Eye (tissue), 1 donor: ENCODE measurements at places on chromosomes 12 and 14.
A peak's percentile ranks its signal among the peaks of the same experiment; 100 is the strongest.

DNA sequence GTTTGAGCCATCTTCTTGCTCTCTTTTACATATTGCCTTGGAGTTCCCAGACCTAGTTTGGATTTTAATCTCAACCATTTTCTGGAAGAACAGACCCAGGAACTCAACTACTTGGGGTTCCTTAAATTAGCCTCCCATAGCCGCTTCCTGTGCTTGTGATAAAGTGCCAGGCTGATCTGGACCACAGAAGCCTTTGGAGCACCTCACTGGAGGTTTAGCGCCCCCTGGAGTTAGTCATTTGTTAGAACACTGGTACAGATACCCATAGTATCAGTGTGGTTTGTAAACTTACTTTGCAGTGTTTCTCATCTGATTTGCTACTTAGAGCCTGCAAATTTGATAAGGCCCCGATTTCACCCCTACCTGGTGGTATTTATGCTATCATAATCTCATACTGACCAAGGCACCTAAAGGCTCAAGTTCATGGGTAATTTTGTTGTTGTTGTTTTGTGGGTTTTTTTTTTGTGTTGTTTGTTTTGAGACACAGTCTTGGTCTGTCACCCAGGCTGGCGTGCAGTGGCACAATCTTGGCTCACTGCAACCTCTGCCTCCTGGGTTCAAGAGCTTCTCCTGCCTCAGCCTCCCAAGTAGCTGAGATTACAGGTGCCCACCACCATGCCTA lies 3.7 kb downstream of the UNC119B start:
- DNase-seq: peak; percentile 94

DNA sequence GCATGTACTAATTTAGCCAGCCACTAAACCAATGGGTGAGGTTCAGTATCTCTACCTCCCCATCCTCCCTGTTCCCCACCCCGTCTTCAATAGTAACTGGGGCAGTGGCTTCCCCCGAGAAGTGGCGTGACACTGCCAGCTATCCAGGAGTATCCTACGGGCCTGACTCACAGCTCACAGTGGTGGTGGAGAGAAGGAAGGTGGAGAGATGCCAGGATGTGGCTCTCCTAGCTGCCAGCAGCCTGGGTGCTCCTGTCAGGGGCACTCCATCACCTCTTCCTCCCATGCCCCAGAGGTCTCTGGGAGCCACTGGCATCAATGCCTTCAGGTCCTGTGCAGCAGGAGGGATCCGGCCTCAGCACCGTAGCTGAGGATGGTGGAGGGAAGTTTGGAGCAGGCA lies 49.0 kb downstream of the TSPAN11 start:
- DNase-seq: no peak

DNA sequence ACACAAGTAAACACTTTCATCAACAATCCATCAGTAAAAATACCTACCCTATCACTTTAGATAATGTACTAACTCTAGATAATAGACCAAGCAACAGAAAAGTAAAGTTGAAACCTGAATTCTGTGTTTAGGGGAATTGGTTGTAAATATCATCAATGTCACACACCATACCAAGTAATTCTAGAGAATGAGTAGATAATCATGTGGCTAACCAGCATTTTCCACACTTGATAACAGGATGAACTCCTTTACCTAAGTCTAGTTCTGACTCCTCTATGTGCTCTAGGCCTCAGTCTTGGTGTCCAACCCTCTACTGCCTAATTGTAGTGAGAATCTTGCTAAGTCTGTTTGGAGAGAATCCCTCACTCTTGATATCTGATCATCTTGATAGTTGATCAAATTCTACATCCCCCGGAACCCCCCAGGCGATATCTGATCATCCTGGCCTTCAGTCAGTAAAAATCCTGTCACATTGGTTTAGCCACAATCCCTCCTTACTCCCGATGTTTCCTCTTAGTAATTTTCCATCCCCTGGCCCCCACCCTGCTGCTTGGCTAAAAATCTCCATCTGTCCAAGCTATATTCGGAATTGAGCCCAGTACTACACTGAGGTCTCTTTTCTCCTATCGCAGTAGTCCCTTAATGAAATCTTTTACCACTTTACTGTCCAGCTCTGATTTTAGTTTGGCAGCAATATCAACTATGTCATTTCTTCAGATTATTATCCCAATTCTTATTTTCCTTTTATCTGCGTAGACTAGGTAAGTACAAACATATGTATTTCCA lies 3.4 kb upstream of the SLCO1A2 start:
- peak; percentile 37 for DNase-seq

- no peak for DNase-seq
These were observed 256.4 kb downstream of the GRIN2B start for GRCh38 chr12:13725049-13725448.

GRCh38 chr12:38903596-38903995 lies 1.8 kb downstream of the CPNE8 start:
- DNase-seq: no peak

GRCh38 chr12:5466521-5466960 lies 34.6 kb downstream of the NTF3 start:
- DNase-seq: no peak

- DNase-seq: no peak
These were observed 7.8 kb downstream of the LRRC10 start for GRCh38 chr12:69602954-69603353.

DNA sequence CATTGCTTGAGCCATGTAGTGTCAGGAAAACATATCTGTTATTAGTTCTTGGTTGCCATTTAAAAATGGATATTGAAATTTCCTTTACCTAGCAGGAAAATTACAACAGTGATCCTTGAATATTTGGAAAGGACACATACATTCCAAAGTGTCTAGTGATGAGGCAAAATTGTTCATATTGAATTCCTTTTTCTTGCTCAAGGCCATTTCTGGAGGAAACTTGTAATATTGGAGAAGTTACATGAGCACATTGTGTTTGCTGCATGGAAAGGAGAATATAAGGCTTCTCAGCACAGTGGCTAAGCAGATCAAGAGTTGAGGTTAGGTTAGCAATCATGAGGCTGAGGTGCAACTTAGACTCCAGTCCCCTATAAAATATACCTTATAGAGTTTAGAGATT lies 121.9 kb downstream of the PDE3A start:
- no peak for DNase-seq

DNA sequence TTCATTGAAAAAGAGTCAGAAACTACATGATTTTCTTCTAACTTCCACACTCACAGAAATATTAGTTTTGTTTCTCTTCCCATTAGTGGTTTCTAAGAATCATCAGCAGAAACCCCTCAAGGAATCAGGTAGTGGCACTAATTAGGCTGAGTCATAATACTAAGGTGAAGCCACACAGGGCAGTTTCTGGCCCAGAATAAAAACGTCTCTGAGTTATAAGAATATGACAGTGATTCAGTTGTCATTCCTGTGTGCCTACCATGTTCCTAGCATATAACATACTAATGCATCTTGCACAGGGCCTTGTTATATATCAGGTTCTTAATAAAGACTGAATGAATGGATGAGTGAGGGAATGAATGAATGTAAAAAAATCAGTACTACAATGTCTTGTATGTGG lies 206.0 kb upstream of the PLEKHG7 start:
- no peak for DNase-seq

GRCh38 chr12:19779395-19780056 lies 340.2 kb downstream of the AEBP2 start:
- peak; percentile 45 for DNase-seq

DNA sequence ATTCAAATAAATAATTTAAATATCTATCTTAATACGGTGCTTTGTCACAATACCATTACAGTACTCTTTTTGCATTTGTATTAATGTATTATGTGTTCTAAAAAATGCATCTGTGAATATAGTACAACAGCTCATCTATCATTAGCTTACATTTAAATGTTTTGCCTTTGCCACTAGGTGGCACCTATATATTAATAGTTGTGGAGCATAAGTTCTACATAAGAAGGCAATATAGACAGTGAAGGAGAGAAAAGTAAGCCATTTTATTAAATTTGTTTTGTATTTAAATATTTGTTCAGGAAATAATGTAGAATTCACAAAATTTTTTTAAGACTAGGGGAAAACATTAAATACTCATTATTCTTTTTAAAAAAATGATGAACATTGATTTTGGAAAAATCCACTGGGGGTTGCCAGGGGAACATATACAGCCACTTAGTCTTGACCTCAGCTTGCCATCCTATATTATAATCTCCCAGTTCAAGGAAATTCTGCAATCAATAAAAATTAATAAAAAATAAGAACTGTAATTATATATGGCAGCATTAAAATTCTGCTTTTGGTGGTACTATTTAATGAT lies 9.8 kb downstream of the CCER1 start:
- DNase-seq: peak; percentile 42

DNA sequence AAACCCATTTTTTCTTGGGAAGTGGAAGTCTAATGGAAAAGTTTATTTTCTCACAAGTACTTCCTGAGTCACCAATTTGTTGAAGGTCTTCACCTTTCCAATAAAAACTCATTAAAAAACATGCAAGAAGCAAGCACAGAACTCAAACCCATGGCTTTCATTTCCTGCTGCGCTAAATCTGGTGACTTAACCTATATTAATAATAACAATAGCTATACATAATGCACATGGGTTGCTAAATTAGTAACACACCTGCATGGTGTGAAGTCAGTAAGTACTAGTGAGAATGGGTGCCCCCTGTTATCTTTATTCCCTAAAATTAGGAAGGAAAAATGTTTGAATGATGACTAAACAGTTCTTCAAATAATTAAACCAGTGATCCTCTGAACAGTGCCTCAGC lies 52.3 kb downstream of the PPP2R5C start:
- DNase-seq: no peak

DNA sequence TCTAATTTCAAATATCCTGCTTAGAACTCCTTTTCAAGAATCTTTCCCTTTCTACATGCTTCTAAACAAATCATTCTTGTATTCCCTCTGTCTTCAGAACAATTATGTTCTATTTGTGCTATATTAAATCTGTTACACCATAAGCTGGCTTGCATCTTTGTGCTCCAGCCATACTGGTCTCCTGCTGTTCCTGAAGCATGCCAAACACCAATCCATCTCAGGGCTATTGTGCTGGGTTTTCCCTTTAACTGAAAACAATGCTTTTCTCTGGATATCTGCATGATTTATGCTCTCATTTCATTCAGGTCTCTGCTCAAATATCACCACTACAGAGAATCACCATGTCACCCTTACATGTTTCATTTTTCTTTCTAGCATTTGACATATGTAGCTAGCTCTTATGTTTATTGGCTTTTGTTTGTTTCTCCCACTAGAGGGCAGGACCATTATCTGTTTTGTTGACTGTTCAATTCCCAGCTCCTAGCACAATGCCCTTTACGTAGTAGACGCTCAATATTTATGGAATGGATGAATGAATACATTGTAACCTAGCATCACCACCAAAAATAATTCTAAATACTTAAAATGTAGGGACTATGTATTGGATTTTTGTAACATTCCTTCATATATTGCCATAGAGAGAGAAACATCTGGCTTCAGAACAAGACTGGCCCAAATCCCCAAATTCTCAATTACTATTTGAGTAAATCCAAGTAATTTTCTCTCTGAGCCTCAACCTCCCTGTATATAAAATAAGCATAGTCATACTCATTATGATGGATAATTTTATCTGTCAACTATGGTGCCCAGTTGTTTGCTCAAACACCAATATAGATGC lies 302.0 kb upstream of the SYT1 start:
- DNase-seq: peak; percentile 41

- no peak for DNase-seq
These were observed 308.6 kb downstream of the CCDC91 start for GRCh38 chr12:28498850-28499249.

GRCh38 chr14:67773844-67774377 lies 42.5 kb downstream of the ZFYVE26 start:
- no peak for DNase-seq

DNA sequence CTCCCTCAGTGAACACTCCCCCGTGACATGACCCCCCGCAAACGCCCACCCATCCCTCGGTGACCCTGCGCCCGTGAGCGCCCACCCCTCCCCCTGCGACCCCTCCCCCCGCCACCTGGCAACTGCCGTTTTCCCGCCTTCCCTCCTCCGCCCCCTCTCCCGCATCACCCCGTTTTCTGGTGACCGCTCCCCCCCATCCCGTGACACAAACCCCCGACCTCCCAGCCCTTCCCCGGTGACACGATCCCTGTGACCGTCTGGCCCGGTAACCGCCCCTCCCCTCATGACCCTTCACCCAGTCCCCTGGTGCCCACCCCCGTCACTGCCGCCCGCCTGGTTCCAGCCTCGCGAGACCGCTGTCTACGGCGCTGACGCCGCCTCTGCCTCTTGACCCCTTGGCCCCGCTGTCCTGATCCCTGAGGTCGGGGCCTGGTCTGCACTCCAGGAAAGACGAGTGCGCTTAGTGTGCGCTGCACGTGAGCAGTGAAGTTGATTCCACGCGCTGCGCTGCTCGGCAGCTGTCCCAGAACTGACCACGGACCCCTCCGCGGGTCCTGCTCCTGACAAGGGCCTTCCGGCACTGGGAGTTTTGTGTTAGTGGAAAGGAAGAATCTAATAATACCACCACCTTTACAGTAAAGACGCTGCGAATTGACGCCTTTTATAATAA lies 59.4 kb downstream of the DDX51 start:
- DNase-seq: peak; percentile 60

DNA sequence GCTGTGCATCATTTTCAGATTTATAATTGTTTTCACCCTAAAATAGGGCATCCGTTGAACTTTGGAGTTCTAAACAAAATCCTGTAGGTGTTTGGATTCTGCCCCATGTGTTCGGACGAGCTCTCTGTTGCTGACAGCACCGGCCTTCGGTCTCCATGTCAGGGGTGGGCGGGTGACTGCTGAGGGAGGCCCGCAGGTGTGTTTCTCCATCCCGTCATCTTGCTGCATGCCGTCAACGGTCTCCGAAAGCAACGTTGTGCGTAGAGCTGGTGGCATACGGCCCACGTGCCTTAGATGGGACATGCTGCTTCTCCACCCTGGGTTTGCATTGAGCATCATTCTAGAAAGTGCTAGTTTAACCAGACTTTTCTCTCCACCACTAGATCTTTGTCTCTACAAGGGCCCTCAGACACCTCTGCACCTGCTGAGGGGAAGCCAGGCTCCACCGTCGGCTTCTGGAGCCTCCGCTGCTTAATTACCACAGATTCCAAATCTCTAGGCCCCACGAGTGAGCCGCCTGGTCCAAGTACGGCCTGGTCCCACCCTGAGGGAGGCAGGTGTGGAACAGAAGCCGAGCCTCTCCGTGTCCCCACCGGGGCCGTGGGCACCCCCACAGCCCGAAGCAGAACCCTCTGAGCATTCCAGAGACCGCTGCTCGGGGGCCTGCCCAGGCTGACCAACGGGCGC lies 15.7 kb upstream of the AMN start:
- no peak for DNase-seq

GRCh38 chr12:122646517-122647217 lies 56.5 kb downstream of the HCAR2 start:
- DNase-seq: no peak

DNA sequence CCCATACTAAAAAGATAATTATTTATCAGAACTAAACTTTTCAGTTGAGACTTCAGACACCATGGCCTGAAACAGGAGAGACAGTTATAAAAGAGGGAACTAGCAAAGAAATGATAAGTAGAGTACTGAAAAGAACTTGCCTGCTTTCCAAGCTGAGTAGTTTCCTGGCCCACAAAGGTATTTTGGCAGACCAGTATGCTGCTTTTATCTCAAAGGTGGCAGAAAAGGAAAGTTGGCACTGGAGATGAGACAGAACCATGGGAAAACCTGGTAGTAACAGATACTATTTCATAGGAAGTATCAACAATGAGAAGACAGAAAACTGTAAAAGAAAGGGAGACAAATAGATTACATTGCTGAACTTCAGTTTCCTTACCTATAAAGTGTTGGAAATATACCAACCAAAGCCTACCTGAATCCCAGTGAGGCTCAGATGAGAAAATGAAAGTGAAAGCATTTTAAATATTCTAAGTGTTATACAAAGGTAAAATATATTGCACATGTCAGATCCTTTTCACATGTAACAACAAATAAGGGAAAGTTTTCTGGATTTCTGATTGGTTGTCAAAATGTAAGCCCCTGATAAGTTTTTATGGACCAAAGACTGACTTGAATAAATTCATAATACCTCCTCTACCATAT lies 155.3 kb upstream of the FSCB start:
- DNase-seq: no peak
